ENCODE measurements at places on chromosomes 4 and X.

DNA sequence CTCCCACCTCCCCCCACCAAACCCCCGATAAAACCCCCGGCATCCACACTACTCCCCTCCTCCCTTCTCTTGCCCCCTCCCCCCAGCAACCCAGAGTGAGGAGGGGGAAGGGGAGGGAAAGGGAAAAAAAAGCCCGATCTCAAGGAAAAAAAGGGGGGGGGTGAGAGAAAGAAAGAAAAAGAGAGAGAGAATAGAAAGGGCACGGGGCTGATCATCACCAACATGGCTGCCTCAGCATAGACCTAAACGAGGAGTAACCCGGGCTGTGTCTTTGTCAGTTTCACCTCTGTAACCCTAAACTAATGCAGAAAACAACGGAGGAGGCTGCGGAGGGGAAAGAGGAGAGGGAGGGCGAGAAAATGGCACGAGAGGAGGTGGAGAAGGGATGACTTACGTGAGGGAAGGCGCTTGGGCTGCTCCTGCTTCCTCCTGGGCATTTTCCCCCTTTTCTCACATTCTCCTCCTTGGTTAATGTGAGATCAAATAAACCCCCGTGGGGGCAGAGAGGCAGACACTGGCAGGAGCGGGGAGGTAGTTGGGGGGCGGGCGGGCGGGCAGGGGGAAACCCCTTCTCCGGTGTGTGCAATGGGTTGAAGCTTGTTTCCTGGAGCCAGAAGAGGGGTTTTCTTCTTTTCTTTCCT lies 532 bp downstream of the ZNF827 start:
- no peak for DNase-seq

DNA sequence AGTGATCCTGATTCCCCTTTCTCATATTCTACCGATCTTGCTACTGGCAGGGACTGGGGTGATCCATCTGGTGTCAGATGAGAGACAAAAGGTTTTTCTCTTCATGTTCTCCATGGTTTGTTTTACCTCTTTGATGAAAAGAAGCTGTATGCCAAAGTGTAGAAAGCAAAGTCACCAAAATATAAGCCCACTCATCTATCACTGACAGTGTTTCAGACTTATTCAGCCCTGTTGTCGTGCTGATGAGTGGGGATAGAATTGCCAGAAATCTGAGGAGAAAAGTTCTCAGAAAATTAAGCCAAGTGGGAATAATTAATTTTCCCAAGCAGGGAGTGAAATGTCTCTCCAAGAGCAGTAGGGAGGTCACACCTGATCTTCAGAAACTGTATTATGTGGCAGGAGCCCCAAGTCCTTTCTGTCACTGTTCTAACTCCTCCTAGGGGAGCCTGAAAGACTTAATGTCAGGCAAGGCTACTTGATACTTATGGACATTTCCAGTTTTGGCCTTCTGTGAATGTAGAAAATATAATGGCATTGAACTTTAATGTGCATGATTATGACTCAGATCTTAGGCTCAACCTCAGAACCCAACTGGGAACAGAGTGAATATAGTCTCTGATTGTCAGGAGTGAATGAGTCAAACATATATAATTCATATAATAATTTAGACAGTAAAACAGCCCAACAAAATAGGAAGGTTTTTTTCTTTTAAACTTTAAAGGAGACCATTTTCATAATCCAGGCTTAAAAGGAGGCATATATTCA lies 298.1 kb downstream of the ANKRD50 start:
- DNase-seq, result no peak

- no peak for DNase-seq
Measured at GRCh38 chrX:45794995-45795337, 594.3 kb upstream of the DIPK2B start.

GRCh38 chr4:182808673-182809416 lies 108.3 kb downstream of the DCTD start:
- DNase-seq, result no peak

GRCh38 chr4:108940634-108941033 lies 177.8 kb upstream of the ETNPPL start:
- DNase-seq, result no peak

DNA sequence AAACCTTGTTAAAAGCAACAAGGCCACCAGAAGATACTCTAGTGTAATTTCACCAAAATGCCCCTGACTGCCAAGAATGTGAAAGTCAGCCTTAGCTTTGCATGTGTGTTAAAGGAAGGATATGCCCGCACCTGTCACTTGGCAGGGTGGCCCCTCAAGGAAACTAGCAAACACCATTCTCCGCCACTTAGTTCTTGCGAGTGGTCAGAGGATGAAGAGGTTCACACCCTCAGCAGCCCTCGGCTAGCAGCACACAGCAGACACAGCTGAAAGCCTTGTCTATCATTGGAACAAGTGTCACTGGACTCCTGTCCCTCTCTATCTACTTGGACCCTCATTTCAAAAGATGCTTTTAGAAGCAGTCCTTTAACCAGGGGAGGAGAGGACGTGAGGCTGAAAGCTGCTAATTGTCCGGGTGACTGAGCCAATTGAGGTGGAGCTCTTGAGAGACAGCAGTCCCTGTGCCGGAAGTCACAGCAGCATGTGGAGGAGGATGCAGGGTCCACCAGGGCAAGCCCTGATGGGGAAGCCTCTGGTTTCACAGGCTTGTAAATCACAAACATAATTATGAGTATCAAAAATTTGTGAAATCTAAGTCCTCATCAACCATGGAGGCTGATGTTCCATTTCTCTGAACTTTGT lies 18.0 kb downstream of the HHIP start:
- no peak for DNase-seq

- no peak for DNase-seq
Measured at GRCh38 chrX:119669424-119670037, 23.4 kb downstream of the SEPTIN6 start.

- DNase-seq, result no peak
Measured at GRCh38 chr4:40848251-40848650, 98.5 kb downstream of the NSUN7 start.
